ENCODE measurements at places on chromosomes 1 and 21.

GRCh38 chr1:244680667-244681066, 27.7 kb downstream of the DESI2 start:
- DNase-seq, result no peak

DNA sequence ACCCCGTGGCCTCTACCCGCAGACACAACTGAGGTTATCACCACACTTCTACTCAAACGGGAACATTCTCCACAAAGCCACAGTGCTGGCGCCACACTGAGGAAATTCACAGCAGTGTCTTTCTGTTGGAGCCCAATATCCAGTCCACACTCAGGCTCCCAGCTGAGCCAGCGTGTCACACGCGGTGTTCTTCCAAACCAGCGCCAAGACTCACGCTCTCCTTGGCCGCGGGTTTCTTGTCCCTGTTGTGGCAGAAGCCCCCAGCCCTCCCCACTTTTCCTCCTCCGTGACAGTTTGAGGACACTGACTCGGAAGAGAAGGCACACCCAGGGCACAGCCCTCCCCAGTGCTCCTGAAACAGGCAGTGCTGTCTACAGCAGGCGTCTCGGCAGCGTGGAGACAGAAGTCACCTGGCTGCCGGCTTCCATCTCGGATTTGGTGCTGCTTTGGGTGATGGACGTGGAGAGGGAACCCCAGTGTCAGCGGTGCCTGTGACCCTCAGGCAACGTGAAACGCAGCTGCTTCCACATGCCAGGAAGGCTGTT, 35.4 kb upstream of the AGPAT3 start:
- DNase-seq, result no peak

- DNase-seq, result no peak
These were observed 17.3 kb downstream of the DDR2 start for GRCh38 chr1:162649583-162649982.

- DNase-seq, result no peak
These were observed 47.8 kb downstream of the GADD45A start for GRCh38 chr1:67732750-67733151.

DNA sequence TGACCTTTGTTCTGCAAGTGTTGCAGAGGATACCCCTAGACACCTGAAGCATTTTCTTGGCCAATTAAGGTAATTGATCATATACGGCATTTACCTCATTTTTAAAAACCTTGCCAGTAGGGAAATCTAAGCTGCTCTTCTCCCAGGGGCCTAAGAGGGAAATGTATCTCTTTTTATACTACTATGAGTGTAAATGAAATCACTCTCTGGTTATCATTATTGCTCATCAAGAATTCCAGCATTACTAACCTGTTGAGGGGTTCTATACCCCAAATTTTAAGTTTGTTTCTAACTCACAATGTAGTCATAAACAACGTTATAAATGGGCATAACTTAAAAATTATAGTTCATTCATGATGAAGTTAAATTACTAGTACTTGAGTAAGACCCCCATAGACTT, 27.4 kb downstream of the TMED5 start:
- no peak for DNase-seq

GRCh38 chr1:157034137-157034800, 11.3 kb downstream of the ARHGEF11 start:
- DNase-seq, result no peak

- peak; percentile 62 for DNase-seq
These were observed 1.4 kb downstream of the NCAM2 start for GRCh38 chr21:20999659-21000058.

GRCh38 chr1:212605441-212606394, 2.8 kb upstream of the ATF3 start:
- DNase-seq, result no peak

DNA sequence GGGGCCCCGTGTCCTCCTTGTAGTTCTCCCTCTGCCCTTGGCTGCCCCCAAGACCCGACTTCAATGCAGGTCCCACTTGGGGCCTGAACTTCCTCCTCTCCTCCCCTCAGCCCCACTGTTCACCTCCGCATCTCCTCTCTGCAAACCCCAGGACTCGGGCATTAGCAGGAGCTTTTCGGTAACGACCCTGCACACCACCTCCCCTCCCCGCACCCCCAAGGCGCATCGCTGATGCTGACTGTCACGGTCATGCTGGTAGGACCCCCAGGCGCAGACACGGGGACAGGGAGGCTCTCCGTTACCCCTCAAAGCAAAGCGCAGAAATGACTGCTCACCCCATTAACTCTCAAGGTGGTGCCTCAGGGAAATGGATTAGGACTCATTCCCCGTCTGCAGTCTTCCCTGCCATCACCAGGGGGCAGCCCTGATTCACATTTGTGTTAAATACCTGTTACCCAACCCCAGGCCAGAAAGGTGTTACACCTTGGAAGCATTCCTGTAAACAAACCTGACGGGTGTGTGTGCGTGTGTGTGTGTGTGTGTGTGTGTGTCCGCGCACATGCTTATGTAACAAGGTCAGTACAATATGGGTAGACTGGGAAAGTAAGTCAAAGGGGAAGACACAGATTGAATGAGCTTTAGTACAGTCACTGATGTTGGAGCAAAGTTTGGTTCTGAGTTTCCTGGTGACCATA, 6.4 kb upstream of the GUCA2B start:
- peak; percentile 42 for DNase-seq
